ENCODE measurements at places on chromosomes 13 and 19. TPM values are rescaled to one million over a fixed set of nuclear protein-coding genes. Genes with fewer than 3 reads are reported as not detected.

DNA sequence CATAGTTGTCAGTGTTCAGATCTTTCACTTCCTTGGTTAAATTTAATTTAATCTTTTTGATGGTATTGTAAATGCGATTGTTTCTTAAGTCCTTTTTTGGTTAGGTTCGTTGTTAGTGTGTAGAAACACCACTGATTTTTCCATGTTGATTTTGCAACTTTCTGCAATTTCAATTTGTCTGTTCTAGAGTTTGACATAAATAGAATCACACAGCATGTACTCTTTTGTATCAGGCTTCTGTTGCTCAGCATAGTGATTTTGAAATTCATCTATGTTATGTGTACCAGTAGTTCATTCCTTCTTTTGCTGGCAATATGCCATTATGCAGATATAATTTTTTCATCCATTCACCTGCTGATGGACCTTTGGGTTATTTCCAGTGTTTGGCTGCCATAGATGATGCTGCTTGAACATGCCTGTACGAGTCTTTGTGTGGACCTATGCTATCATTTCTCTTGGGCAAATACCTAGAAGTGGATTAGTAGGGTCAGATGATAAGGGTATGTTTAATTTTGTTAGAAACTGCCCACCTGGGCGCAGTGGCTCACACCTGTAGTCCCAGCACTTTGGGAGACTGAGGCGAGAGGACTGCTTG, 33.1 kb downstream of the BICRA start:
- DNase-seq, result no peak

- no peak for DNase-seq
Observed at GRCh38 chr13:20633802-20634201, 66.8 kb downstream of the IFT88 start.

Gene SERP2
- total RNA-seq, result not detected

Gene NALCN
- 0.27 TPM for total RNA-seq

Gene EFNA2
- total RNA-seq, result 3.3 TPM

Gene KLK15
- total RNA-seq, result not detected

Measured in H4 (cell line).